ENCODE measurements at places on chromosomes 5 and 9.

- DNase-seq, result no peak
These were observed 32.4 kb downstream of the PDZD2 start for GRCh38 chr5:31671339-31671741.

DNA sequence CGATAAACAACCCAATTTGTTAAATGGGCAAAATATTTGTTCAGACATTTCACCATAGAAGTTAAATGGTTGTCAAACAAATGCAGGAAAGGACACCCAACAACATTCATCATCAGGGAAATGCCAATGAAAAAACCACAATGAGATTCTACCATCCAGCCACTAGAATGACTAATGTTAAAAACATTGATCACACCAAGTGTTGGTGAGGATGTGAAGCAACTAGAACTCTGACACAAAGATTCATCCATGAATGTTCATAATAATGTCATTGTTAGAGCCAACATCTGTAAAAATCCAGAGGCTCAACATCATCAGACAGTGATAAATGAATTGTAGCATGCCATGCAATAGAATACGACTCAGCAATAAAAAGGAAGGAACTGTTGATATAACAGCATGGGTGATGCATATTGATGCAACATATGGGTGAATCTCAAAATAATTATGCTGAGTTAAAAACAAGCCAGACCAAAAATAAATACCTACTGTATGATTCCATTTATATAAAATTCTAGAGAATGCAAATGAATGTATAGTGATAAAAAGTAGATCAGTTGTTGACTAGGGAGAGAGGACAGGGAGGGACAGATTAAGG is 55.9 kb upstream of the UNC5A start:
- no peak for DNase-seq

DNA sequence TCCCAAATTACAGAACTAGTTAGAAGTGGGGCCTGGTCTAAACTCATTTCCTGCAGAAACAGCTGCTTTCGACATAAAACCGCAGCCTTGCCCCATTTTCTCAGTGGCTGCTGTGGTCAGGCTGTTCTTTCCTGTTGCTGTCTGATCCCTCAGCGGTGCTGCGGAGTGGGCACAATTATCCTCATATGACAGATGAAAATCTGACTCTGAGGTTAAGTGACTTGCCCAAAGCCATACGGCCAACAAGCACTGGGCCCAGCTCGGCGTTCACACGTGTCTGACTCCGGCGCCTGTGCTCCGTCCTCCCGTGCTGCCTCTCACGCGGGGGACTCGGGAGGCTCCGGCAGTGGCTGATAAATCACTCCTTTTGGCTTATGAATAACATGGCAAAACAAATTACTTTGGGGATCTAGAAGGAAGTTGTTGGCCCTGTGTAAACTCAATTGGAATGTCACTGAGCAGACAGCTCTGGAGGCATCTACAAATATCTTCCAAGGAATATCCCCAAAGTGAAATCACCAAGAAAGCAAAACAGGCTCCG is 142.6 kb upstream of the LMX1B start:
- DNase-seq, result peak; percentile 42

GRCh38 chr5:159851053-159851452 is 65.2 kb upstream of the ADRA1B start:
- no peak for DNase-seq

DNA sequence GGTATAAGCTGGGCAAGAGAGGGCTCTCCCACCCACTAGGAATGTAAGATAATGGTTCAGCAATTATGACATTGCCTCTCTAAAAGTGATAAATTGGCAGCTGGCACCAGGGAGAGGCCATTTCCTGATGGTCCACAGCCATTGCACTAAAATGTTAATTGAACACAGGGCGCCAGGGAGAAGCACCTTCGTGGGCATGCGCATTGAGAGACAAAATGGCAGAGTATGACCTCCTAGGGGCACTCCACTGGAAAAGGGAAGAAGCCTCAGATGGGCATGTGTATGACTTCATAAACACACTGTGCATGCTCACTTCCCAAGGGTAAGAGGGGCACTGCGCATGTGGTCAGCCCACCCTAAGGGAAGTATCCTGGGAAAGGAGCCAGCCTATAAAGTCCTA is 419.2 kb downstream of the AGTPBP1 start:
- no peak for DNase-seq

- DNase-seq, result no peak
These were observed 247.6 kb upstream of the ACO1 start for GRCh38 chr9:32136700-32137339.

- DNase-seq, result no peak
These were observed 12.3 kb downstream of the RXRA start for GRCh38 chr9:134338394-134339182.

DNA sequence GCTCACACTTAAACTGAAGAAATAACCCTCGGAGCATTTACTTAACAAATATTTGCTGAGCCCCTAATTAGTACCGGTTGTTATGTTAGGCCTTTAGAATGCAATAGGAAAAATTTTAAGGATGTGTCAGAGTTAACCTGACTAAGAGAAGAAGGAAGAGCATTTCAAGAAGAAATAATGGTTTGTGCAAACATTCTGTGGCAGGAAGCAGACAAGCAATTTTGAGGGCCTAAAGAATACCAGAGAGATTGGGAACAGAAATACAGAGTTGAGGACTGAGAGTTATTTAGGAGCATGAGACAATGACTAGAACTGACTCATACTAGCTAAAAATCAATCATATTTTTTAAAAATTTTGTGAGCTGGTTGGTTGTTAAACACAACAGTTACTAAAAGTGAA is 218.8 kb downstream of the PRR16 start:
- DNase-seq, result no peak

DNA sequence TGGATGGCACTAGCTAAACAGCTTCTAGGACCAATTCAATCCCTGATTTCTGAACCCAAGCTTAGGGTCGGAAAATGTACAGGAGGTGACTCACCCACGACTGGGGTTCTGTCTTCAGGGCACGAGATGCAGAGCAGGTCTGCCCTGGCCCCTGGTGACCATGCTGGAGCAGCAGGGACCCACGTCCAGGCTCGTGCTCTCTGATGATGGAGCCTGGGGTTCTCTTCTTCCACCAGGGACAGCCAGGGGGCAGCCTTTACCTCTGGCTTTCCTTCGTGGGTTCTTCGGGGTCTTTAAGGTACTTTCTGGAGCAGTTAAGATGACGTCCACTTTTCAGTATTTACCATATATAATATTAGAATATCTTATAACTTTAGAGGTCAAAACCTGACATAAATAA is 2.1 kb downstream of the CFAP77 start:
- no peak for DNase-seq

GRCh38 chr9:110086537-110086936 is 121.4 kb downstream of the C9orf152 start:
- DNase-seq, result no peak

- DNase-seq, result no peak
These were observed 9.0 kb upstream of the CPLX2 start for GRCh38 chr5:175862131-175863012.

DNA sequence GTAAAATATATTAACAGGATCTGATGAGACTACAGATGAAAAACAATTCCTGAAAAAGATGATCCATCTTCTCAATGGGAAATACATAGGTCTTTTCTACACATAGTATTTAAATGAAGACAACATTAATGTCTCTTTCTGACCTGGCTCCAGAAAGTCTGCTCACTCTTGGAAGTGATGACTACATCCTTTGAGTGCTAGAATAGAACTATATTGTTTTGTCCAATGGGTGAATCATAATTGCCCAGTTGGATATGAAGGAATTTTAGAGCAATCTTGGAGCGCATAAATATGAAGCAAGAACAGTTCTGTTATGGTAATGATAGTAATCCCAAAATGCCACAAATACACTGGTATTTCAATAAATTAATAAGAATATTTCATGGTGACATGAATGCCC is 322.1 kb downstream of the DEPDC1B start:
- no peak for DNase-seq

DNA sequence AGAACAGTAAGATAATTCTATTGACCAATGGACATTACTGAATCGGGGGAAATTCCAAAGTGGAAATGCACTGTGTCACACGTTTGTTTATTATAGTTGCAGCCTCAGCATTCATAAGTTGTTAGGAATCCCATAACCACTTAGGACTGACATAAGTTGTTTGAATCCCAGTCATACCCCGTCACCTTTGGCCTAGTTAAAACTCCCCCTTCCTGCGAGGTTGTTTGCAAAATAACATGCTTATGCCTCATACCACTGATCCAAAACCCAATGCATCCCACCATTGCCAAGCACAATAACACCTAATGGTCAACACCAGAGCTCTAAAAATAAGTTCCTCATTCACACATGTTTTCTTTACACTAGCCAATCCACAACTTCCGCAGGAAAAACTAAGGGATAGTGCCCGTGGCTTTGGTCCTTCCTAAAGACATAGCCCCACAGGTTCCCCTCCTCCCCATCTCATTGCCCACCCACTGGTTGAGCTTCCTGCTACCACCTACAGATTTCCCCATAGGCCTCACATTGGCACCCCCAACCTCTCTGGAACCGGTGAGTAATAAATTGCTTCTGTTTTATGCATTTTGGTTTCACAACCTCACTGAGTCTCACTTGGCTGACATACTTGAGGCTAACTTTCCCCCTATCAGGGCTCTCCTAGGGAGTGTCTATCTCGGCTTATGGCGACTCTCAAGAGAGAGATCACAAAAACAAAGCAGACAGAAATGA is 42.3 kb upstream of the MUSK start:
- DNase-seq, result no peak

DNA sequence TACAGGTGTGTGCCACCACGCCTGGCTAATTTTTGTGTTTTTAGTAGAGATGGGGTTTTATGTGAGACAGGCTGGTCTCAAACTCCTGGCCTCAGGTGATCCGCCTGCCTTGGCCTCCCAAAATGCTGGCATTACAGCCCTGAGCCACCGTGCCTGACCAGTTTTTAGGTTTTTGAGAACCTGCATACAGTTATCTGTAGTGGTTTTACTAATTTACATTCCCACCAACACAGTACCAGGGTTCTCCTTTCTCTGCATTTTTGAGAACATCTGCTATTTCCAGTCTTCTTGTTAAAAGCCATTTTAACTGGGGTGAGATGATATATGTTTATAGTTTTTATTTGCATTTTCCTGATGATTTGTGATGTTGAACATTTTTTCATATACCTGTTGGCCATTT is 12.8 kb downstream of the DMXL1 start:
- DNase-seq, result no peak

GRCh38 chr5:170753311-170753710 is 30.2 kb upstream of the GABRP start:
- DNase-seq, result no peak

DNA sequence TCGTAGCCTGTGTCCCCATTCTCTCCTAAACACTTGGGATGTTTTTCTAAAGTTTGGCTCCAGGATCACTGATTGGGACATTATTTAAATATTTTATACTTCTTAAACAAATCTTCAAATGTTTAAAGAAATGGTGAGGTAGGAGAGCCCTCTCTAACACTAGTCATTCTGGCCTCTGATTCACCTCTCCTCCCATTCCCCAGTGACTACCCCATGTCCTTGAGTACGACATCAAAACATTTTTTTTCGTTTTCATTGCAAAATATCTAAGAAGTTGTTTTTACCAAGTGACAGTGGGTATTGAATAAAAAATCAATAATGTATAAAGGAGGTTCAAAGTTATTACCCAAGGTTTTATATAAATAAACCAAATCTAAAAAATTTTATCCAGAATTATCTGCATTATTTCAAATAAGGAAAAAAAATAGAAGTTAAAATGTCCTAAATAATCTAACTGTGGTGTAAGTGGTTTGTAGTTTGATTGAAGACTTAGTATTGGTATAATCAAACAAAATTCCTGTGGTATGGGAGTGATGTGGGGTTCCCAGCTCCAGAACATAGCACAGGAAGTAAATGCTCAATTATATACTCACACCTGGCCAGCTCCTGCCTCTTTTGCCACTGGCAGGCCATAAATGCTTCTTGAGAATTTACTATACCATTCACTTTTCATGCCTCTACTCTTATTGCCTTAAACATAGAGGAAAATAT is 51.1 kb downstream of the MAST4 start:
- DNase-seq, result no peak

GRCh38 chr9:97046228-97046627 is 7.3 kb upstream of the CTSV start:
- no peak for DNase-seq

DNA sequence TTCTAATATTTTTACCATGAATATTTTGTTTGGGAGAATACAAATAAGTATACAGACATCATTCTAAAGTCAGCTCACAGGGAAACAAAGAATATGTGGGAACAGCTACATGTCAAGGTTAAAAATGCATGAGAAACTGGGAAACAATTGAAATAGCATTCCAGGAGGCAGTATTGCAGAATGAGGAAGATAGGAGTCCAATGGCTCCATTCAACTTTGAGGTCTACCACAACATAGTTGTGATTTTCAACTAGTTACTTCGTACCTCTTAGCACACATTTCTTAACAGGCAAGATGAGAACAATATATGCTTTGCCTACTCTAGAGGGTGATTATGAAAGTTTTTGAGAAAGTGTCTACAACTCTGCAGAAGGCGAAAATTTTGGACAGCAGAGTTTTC is 35.2 kb upstream of the CAST start:
- no peak for DNase-seq

- DNase-seq, result no peak
These were observed 28.1 kb upstream of the F2RL1 start for GRCh38 chr5:76790632-76791290.

DNA sequence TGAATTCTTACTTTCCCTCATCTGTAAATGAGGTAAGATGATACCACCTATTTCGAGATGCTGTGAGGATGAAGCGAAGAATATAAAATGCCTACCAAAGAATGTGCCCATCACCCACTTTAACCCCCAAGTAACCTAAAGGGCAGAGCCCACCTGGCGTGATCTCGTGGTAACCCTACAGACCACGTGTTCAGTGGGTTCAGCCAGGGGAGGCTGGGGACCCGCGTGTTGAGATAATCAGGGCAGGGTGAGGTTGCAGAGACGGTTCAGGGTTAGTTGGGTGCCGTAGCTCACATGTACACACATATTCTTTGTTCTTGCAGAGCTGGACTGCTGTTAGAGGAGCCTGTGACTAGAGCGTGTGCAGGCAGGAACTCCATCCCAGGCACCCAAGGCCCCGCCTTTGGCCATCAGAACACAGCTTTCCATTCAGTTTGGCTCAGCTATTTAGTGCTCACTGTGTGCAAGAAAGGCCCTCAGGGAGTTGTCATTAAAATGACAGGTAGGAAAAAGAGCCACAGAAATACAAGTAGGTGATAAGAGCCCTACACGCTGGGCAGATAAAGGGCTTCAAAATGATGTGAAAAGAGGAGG is 56.5 kb upstream of the HAND1 start:
- DNase-seq, result no peak

DNA sequence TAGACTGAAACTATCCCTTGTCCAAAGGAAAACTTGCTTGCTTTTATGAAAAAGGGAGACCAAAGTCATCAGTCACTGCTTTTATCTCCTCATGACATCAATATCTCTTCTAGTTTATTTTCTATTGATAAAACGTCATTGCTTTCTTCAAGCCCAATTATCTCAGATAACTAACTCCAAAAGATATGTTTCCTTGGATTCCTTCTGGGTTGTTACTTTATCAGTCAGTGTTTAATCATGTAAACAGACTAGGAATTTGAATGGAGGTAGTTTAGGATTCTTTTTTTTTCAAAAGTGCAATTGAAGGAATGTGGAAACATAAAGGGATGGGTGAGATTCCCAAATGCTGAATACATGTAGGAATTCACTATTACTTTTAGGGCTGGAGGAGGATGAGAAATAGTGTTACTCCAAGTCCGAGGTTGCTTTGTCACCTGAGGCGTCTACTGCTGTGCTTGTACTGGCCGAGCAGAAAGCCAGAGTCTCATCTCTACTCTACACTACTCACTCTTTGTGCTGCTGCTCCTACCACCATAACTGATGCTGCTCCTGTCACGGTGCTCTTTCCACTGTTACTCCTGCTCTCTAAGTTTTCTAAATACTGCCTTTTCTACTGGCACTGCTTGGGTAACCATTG is 1697.1 kb upstream of the NUDT12 start:
- no peak for DNase-seq

All from stimulated activated CD8-positive, alpha-beta memory T cell treated with anti-CD3 and anti-CD28 coated beads, Interleukin-7, amount 100 ng/mL, for 1 hour (primary cell).